ENCODE measurements at places on chromosomes 7 and 10.

GRCh38 chr10:123287594-123288247 is 133.5 kb downstream of the BUB3 start:
- no peak for DNase-seq

DNA sequence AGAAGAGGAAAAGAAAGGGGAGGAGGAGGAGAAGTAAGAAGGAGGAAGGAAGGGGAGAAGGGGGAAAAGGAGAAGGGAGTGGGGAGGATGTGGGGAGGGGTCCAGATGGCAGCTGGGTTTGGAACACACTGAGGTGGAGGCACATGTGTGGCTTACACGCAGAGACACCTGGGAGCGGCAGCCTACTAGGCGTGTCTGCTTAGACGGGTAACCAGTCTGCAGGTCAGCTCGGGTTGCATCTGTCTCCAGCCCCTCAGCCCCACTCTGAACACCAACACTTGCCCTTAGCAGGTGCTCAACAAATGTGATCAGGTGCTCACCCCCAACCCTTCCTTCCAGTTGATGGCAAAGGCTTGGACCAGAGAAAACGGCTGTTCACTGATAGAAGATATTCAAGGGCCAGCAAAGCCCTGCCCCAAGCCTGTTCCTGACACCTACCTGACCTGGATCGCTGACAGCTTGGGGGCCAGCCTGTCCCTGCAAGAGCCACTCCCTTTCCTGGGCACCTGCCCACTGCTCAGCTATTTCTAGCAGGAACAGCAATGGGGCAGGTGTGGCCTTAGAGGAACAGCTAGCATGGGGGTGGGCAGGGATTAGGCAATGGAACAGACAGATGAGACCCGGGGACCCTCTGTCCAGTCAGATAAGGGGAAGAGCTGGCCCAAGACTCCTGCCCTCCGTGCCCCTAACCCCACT is 70.5 kb downstream of the SH3PXD2A start:
- DNase-seq, result no peak

DNA sequence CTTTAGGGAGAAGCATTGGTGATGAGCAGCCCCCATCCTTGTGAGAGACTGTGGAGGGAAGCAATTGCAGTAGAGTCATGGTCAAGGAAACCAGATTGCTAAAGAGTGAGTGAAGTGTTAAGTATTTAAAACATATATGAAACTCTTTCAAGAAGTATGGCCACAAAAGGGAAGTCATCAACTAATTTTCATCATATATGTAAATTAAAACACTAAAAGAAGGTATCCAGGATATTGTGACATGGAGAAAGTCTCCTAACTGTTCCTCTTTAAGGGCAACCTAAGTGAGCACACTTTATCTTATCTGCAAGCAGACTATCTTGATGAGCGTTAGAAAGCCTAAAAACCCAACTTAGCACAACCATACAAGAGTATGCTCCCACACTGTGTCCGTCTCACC is 69.7 kb downstream of the CD36 start:
- no peak for DNase-seq

GRCh38 chr7:137757146-137757925 is 89.4 kb downstream of the DGKI start:
- no peak for DNase-seq

DNA sequence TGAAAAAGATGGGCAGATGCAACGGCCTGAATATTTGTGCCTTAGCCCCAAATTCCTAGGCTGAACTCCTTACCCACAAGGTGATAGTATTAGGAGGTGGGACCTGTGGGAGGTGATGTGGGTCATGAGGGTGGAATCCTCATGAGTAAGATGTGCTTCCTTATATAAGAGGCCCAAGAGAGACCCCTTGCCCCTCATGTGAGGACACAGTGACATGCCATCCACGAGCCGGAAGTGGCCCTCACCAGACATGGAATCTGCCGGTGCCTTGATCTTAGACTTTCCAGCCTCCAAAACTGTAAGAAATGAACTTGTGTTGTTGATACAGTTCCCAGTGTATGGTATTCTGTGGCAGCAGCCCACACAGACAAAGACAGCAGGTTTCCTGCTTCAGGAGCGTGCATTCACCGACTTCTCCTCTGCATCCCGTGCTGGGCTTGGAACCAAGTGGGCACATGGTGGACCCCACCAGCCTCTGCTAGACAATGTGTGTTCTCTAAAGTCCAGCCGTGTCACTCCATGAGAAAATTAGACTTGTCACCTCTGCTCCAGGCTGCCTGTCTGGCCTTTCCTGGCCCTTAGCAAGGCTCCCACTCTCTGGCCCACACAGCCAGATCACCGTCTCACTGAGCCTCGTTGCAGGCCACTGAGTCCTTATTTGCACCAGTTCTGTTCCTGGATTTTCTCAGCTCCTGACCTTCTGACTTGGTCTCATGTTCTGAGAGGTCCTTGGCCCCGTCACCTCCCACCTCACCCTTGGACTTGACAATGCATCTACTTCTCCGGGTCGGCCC is 52.9 kb upstream of the CACUL1 start:
- DNase-seq, result no peak

GRCh38 chr10:11479300-11479699 is 132.2 kb downstream of the USP6NL start:
- DNase-seq, result no peak

DNA sequence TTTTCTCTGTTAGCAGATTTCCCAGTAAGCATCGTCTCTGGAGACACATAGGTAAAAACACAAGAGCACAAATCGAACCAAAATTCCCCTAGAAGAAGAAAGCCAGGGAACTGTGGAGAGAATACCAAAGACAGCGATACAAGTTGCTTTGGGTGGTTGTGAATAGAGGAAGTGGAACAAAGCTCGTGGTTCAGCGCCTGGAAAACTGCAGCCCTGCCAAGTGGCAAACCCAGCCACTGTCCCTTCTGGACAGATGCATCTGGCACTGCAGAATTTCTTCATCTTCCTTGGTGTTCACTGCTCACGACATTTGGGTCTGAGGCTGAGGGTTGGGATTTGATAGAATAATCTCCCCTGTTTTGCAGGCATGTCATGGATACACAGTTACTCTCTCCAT is 733.8 kb downstream of the PARD3 start:
- no peak for DNase-seq

DNA sequence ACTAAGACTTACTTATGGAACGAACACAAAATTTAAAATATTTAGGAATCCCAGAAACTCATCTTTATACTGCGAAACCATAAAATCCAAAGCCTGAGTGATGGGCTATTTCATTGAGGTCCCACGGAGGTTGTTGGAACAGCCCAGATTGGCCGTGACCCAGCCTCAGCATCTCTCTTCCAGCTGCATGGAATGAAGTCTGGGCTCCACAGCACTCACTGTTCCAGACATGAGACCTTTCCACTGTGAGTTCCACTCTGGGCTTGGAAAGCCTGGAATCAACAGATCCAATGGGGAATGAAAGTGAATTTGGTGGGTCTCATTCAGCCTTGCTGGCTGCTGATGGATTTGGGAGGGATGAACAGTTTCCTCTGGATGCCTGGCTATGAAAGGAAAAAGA is 184.9 kb downstream of the EMX2 start:
- DNase-seq, result no peak

DNA sequence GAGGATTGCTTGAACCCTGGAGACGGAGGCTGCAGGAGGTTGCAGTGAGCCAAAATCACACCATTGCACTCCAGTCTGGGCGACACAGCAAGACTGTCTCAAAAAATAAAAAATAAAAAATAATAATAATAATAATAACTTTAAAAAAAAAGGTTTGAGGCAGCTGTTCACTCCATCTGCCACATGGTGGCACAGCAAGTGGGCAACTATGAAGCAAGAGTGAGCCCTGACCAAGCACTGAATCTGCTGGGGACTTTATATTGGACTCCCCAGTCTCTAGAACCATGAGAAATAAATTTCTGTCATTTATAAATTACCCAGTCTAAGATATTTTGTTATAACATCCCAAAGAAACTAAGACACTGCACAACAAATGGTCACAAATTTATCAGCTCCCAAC is 14.6 kb upstream of the BRI3 start:
- DNase-seq, result peak; percentile 41

DNA sequence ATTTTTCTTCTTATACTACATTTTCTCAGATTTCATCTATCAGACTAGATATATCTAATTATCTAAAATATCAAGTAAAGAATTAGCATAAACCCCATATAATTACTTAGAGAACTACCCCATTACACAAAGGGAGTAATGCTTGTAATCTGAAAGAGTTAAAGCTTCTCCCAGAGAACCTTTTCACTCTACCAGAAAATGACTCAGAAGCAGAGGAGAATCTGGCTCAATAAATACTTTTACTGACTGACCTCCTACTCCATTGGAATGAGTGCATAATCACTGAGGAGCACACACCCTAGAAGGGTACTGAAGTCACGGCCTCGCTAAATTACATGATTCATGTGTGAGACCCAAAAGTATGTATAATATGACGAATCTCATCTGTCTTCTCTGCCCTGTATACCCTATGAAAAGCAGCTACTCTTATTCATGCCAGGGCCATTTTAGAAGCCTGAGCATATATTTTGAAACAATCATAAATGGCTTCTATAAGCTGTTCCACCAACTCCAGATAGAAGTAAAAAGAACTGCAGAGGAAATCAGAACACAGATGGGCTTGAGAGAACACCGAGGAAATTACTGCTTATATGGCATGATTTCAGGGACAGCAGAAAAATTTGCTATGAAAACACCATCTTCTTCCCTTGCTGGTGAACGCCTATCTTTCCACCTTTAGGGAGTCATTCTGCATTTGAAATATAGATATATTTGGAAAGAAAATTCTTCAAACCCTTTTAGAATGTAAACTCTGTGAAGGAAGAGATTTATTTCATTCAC is 32.7 kb downstream of the DNMBP start:
- no peak for DNase-seq

DNA sequence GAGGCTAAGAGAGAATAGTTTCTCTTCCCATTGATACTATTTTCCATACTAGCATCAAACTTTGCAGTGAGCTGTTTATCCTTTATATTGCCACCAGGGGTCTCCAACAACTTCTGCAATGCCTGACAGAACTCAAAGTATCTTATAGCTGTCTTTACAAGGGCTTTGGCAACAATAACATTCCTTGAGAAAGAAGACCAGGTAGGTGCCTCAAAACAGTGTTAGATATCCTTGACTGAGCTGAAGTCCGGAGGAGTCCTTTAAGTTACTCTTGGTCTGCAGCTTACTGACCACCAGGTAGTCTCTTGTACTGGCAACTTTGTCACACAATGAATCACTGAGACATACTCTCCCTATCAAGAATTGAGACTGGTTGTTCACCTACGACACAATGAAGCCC is 30.0 kb upstream of the TES start:
- peak; percentile 72 for DNase-seq

DNA sequence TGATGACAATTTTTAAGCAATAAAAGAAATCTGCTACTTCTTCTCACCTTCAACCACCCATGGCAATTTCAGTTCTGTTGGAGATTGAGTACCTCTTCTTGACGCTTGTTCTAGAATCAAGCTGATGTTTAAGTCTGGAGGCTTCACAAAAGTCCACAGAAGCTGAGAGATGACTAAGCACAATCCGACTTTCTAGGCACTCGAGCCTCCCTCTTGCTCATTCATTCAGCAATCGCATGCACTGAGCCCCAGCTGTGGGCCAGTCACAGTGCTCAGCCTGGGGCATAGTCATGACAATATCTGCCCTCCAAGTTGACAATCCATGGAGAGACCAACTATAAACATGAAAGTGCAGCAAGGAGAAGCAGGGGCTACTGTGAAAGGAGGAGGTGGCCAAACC is 103.2 kb downstream of the IPMK start:
- peak; percentile 25 for DNase-seq

DNA sequence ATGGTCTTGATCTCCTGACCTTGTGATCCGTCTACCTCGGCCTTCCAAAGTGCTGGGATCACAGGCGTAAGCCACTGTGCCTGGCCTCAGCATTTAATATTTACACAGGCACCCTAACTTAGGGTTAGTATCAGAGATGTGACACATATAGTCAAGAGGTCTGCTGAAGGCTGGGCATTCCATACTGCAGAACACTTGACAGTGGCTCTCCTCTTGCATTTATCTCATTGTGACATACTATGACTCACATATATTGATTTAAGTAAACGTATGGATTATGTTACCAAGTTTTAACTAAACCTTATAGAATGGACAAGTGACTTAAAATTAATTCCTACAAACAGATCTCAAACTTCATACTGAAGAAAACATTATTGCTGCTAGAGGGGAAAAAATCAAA is 36.6 kb downstream of the BRAF start:
- no peak for DNase-seq

GRCh38 chr10:72065439-72066025 is 22.8 kb downstream of the SPOCK2 start:
- DNase-seq, result no peak

DNA sequence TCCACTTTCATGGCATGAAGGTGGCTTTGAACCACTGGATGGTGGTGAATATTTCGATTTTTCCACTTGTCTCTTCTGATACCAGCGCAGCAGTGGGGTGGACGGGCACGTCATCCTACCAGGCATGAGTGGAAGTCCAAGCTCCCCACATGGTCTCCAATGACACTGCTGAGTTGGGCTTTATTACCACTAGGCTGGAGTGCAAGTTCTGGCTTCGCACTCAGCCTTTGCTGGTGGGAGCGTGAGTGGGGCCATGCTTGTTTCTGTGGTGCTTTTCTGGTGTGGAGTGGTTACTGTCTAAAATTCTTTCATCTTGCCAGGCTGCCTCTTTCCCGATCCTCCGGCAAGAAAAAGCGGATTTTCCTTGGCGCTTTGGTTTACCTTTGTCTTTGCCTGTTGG is 70.1 kb upstream of the SDK1 start:
- no peak for DNase-seq

DNA sequence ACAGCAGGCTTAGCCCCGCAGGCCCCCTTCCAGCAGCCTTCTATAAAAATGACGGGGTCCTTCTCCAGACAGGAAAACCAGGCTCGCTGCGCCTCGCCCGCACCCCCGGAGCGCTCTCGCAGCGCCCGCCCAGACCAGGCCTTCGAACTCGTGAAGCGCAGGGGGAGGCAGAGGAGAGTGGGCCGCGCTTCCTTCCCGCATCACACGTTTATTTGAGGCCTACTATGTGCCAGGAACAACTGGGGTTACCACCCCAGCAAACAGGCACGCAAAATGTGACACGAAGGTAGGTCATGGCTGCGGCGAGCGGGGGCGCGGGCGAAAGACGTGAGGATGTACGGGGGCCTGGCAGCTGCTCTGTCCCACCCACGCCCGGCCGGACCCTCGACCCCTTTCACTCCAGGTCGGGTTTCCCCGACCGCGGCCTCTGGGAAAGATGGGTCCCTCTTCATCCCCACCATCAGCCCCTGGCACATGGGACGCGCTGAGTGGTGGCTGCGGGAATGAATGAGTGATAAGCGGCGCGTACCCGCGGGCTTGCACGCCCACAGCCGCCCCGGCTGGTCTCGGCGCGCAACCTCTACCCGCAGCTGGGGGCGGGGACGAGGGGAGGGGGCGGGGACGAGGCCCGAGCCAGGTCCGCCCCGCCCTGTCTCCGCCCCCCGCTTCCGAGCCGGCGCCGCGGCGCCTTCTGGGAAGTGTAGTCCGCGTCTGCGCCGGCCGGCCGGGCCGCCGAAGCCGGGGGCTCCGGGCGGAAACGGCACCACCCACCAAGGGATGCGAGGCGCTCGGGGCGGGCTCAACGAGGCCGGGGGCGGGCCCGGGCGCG is 59.1 kb downstream of the ZNF467 start:
- peak; percentile 86 for DNase-seq

- no peak for DNase-seq
Observed at GRCh38 chr10:133294189-133294588, 14.5 kb downstream of the TUBGCP2 start.

GRCh38 chr7:12572941-12573575 is 2.5 kb downstream of the SCIN start:
- DNase-seq, result peak; percentile 50

GRCh38 chr7:128453836-128454804 is 1.6 kb upstream of the HILPDA start:
- DNase-seq, result no peak

- no peak for DNase-seq
Observed at GRCh38 chr10:97136756-97137155, 49.0 kb downstream of the SLIT1 start.

GRCh38 chr10:971613-972012 is 16.6 kb upstream of the GTPBP4 start:
- DNase-seq, result no peak
